ENCODE measurements at places on chromosomes 6 and 20.

DNA sequence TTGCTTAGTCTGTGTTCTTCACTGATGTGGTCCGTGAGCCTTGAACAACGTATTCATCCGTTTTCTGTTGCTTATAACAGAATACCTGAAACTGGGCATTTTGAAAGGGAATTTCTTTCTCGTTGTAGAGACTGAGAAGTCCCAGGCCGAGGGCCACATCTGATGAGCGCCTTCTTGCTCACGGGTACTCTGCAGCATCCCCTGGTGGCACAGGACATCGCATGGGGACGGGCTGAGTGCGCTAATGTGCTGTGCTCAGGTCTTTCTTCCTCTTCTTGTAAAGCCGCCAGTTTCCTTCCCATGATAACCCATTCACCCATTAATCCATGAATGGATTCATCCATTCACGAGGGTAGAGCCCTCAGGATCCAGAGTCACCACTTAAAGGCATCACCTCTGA is 161.0 kb downstream of the NFATC2 start:
- DNase-seq: no peak

- DNase-seq: no peak
Measured at GRCh38 chr20:34200023-34200422, 41.2 kb upstream of the ASIP start.

- no peak for DNase-seq
Measured at GRCh38 chr20:62366370-62367135, 559 bp downstream of the LAMA5 start.

DNA sequence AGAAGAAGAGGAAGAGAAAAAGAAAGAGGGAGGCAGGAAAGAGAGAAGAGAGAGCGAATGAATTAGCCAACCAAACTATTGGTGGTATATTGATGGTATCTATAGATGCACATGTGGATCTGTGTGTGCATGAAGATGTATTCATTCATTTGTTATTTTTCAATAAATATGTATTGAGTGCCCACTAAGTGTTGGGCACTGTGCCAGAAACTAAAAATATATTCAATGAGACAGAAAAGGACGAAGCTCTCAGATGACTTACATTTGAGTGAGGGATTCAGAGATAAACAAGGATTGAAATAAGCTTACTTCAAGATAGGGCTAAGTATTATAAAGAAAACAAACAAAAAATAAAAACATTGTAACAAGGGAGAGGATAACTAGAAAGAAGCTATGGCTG is 154.9 kb downstream of the TSHZ2 start:
- no peak for DNase-seq

GRCh38 chr6:10237298-10238038 is 177.4 kb downstream of the TFAP2A start:
- DNase-seq: no peak

GRCh38 chr6:11143394-11144371 is 32.2 kb upstream of the ERVFRD-1 start:
- DNase-seq: no peak

DNA sequence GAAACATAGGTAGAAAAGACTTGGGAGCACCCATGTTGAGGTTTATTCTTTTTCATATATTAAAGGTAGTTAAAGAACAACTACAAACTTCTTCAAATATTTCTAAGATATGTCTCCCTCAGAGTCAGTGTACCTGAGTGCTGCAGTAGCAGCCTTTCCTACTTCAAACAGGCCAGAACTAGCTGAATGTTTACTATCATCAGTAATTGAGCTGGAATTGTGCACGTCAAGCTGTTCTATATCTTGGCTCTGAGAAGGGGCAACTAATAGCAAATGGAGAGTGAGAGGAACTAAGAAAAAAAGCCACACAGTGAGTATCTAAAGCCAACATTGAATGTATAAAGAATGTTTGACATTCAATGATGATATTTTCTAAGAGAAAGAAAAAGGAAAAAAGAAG is 21.7 kb downstream of the MTCL3 start:
- no peak for DNase-seq

- no peak for DNase-seq
Measured at GRCh38 chr6:164290101-164290500, 875.6 kb downstream of the QKI start.

GRCh38 chr6:169957351-169957963 is 206.0 kb downstream of the ERMARD start:
- DNase-seq: no peak
